Kidney epithelial cell (primary cell): ENCODE measurements at places on chromosomes 7 and 10.

- DNase-seq: no peak
These were observed 7.8 kb upstream of the PARP12 start for GRCh38 chr7:140070546-140070945.

GRCh38 chr7:116528008-116528789, 3.4 kb downstream of the CAV1 start:
- DNase-seq: peak; percentile 83

DNA sequence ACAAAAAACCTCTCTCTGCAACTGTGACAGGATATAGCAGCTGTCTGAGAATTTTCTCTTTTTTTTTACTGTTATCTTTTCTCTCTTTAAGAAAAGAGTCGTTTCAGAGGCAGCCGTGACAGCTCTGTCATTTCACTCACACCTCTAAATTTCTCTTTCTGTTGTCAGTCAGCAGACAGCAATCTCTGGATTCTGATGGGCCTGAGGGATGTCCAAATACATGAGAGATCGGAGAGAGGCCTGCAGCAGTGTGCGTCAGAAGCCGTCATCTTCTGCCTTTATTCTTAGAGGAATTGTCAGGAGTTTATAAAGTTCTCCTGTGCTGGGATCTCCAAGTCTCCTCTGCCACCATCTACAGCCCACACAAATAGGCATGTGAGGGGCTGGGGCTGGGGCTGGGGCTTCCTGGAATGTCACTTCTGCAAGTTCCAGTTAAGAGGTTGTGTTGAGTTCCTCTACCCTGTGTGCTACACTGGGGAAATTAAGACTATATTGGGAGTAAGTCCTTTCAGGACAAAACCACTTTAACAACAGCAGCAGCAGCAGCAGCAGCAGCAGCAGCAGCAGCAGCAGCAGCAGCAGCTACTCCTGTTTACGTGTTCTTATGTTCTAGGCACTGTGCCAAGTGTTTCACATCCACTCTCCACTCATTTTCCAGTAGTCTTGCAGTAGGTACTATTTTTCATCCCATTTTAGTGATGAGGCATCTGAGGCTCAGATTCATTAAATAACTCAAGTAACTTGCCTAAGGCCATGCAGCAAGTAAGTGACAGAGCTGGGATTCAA, 541.3 kb downstream of the LRMDA start:
- no peak for DNase-seq

- no peak for DNase-seq
These were observed 437.5 kb upstream of the FOXK1 start for GRCh38 chr7:4244635-4245034.

DNA sequence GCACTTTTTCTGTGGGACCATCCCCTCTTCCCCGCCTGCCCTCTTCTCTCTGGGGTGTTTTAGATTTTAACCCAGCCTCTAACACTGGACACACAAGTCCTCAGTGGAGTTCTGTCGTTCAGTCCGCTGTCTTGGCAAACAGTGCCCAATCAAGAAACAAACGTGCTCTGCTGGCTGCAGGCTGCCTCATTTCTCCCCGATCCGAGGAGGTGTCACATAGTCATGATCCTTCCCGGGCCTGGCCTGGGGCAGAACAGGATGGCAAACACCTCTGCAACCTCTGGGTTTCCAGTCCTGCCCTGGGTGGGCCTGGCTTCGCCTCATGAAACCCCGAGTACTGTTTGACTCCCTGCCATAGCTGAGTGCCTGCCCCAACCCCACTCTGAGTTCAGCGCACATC, 110.9 kb upstream of the INSYN2A start:
- DNase-seq: no peak

DNA sequence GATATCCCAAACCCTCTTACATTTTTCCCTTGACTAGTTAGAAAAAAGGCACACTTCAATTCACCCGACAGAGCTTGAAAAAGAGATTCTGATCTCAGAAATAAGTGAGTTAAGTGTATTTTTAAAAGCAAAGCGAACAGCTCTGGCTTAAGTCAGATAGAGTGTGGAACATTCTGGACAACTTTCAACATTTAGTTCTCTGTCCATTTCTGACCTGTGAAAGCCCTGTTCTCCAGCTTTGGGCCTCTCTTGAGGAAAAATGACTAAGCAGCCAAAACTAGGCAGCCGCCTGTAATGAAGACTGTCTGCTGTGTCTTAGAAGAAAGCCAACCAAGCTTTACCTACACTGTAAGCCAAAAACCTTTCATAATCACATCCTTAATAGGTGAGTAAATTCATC, 50.5 kb downstream of the CDK6 start:
- DNase-seq: no peak

DNA sequence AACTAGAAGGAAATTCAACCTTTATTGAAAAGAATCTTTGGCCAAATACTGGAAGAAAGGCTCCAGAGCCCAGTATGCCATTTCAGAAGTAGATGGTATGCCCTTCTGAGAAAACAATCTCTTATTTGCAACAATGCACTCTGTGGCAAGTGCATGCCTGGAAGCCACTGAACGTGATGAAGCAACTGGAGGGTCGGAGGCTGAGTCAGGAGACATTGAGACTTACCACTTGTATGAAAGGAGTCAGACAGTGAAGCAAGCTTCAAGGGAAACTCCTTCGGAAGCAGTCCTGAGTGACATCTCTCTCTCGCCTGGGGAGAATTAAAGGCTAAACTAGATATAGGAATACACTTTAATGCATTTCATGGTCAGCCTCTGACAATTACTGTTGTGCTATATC, 353.7 kb downstream of the NRG3 start:
- DNase-seq: peak; percentile 1

- DNase-seq: no peak
These were observed 191.8 kb downstream of the TRIL start for GRCh38 chr7:28766359-28766758.

- DNase-seq: no peak
These were observed 35.8 kb upstream of the BHLHA15 start for GRCh38 chr7:98175260-98175940.

DNA sequence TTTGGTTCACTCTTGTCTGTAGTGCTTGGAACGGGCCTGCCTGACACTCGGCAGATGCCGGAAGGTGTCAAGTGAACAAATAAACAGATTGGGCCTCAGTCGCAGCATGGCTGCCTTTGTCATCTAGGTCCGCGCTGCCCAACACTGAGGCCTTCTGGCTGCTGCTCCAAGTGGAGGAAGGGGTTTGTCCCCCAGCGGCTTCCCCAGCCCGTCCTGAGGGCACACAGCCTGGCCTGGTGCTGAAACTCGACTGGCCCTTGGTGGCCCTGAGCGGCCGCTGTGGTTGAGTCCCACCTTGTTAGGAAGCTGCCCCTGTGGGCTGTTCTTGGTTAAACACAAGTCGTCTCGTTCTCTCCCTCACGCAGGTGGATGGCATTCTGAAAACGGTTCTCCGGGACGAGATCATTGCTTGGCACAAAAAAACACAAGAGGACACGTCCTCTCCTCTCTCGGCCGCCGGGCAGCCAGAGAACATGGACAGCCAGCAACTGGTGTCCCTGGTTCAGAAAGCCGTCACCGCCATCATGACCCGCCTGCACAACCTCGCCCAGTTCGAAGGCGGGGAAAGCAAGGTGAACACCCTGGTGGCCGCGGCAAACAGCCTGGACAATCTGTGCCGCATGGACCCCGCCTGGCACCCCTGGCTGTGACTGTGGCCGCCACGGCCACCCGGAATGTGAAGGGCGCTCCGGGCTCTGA, 132.1 kb downstream of the SMURF1 start:
- no peak for DNase-seq

DNA sequence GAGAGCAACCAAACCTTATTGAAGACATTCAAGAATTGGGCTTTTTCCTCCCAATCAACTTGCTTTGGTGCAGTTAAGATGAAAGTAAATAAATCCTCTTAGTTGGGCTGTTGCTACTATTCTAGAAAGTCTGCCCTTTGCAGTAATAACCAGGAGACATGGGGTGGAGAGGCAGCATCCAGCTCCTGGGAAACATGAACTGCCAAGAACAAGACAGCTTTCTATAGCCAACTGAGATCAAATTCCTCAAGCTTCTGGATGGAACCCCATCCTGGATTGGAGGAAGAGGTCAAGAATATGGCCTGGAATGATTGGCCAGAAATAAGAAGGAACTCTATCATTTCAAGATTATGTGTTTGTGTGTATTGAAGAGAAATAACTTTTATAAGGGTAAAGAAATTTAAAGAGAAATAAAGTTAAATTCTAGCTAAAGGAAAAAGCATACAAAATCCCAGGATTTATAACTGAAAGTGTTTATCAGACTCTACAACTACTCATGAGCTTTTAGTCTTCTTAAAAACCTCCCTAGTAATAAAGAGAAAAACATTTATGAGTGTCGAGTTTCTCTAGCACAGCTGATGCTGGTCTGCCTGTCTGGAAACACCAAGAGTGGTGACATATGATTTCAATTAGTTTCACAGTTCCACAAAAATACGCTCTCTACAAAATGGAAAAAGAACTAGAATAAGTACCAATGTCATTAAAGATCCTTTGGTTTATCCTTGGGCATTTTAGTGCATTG, 70.1 kb upstream of the COL1A2 start:
- no peak for DNase-seq

DNA sequence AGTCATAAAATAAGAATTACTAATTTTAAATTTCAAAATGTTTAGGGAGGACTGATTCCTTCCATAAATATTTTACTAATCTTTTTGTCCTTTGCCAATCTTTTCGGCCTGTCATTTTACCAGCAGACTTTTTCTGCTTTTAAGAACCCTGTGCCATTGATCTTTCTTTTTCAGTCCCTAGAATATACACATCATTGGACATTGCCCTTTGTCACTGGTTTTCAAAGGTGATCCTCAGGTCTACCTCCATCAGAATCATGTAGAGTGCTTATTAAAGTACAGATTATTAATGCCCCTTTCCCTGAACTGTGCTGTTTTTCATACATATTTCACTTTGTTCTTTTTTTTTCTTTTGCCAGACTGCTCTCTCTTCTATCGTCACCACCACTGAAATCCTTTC, 43.8 kb downstream of the SHOC2 start:
- no peak for DNase-seq
